KG1 (cell line): ENCODE measurements at places on chromosomes 5 and 9.
A peak's percentile ranks its signal among the peaks of the same experiment; 100 is the strongest.

- DNase-seq: no peak
Measured at GRCh38 chr9:10674586-10674985, 61.8 kb upstream of the PTPRD start.

DNA sequence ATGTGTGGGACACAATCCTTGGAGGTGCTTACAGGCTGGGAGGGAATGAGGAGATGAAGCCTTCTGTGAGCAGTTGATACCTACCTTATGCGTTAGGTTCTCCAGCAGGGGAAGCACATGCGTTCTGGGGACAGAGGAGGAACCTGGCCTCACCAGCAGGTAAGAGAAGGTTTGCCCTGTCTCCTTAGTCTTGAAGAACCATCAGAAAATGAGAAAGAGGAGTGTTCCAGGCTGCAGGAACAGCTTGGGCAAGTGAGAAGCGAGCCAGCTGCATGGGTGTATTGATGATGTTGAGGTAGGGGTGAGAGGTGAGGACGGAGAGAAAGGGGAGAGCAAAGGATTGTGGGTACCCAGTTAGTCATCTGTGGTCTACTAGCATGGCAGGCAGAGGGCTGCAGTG lies 156.9 kb upstream of the MVB12B start:
- DNase-seq: no peak

DNA sequence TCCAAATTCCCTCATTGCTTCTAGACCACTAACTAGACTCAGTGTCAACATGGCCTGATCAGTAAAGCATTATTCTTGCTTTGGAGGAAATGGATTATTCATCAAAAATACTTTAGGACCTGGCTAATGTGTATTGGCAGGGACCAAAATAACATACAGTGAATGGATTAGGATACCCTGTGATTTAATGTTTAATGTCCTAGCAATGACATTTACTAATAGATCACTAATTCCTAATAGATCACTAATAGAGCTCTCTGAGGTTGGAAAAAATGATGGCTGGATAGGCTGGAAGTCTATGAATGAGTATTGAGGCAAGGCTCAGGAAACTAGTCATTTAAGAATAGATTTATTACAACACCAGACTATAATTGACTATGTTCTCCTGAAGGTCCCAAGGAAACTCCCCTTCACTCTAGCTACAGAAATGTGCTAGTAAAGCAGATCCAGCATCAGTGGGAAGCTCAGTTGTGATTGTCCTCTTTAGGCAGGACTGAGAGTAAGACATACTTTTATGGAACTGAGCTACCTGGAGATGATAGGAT lies 46.1 kb upstream of the CHSY3 start:
- DNase-seq: no peak

- DNase-seq: no peak
Measured at GRCh38 chr9:120438836-120439546, 141.0 kb downstream of the CDK5RAP2 start.

DNA sequence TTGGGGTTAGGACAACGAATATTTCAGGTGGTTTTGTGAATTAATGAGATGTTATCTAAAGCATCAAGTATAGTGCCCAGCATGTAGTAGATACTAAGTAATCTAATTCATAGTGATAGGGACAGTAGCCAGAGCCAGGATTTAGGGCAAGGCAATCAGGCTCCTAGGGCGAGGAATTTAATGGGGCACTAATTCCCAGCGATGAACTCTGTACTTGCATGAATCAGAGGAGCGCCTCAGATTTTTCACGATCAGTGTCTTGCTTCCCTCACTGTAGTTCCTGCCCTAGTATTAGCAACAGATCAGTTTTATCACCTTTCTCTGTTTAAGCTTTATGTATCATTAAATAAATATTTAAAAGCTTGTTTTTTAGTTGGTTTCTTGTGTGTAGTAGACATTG lies 3.1 kb downstream of the AGGF1 start:
- no peak for DNase-seq

- DNase-seq: no peak
Measured at GRCh38 chr5:155434681-155435080, 421.1 kb downstream of the KIF4B start.

- no peak for DNase-seq
Measured at GRCh38 chr5:179572386-179572785, 22.0 kb downstream of the RUFY1 start.

GRCh38 chr5:41856644-41857491 lies 13.4 kb downstream of the OXCT1 start:
- peak; percentile 43 for DNase-seq

DNA sequence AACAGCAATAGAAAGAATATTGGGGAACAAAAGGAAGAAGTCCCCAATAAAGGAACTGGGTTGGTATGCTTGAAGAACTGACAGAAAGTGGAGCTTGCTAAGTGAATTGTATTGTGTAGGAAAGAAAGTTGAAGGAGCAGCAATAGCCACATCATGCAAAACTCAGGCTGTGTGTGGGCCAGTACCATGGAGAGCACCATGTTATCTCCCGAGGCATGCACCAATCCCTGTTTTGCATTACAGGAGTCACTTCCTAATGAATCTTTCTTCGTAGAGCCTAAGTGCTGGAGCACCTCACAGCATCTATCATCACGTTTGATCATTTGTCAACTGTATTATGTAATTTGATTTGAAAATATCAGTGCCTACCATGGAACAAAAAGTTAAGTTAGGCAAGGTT lies 137.7 kb upstream of the NMUR2 start:
- DNase-seq: no peak

GRCh38 chr5:179287631-179288030 lies 57.6 kb downstream of the ADAMTS2 start:
- DNase-seq: no peak

- no peak for DNase-seq
Measured at GRCh38 chr5:118968925-118969375, 19.4 kb downstream of the DTWD2 start.

GRCh38 chr5:172932313-172933017 lies 26.8 kb upstream of the RPL26L1 start:
- DNase-seq: peak; percentile 49

DNA sequence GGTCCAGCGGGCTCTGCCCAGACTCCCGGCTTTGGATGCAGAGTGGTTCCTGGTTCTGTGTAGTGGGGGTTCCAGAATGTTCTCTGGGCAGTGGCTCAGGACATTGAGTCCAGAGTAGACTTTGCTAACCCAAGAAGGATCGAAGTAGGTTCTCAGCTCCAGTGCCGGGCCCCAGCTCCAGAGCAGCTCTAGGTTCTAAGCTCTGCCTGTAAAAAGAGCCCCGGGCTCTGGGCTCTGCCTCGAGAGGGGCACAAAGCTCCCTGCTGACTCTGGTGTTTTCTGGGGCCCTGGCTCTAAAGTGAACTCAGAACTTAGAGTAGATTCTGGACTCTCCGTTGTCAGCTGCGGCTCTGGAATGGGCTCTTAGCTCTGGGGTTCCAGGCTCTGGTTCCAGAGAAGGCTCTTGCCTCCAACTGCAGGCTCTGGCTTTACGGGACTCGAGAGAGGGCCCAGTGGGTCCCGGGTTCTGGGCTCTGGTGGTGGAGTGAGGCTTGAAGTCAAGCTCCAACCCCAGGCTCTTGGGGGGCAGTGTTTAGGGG lies 414 bp downstream of the WDR38 start:
- no peak for DNase-seq

DNA sequence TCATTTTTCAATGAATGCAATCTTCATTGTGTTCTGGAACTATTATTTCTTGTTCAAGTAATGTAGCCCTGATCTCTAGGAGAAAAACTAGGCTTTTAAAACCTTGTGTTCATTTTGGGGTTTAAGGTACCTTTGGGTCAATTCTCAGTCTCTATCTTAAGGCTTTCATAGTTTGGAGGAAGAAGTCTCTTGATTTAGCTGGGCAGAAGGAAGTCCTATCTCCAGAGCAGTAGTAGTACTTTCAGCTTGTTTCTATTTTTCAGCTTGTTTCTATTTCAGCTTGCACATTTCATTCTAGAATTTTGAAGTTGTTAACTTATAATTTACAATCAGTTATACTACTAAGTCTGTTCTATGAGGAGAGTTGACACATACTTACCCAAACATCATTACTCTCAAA lies 15.2 kb downstream of the CSNK1G3 start:
- no peak for DNase-seq

DNA sequence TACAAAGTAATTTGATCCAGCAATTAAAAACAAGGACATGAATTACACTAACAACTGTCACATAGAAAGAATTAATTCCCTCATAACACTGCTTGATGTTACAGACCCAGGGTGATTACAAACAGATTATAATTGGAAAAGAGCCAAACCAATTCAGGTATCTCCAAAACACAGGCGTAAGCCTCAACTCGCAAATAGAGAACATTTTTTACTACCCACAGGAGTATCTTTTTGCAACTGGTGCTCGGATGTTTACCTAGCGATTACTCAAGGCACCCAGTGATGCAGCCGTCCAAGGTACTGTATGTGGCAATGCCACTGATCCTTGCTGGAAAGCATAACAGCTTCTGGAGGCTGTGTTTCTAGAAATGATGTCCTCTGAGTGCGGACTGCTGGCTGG lies 386.1 kb upstream of the KIF2A start:
- DNase-seq: no peak

DNA sequence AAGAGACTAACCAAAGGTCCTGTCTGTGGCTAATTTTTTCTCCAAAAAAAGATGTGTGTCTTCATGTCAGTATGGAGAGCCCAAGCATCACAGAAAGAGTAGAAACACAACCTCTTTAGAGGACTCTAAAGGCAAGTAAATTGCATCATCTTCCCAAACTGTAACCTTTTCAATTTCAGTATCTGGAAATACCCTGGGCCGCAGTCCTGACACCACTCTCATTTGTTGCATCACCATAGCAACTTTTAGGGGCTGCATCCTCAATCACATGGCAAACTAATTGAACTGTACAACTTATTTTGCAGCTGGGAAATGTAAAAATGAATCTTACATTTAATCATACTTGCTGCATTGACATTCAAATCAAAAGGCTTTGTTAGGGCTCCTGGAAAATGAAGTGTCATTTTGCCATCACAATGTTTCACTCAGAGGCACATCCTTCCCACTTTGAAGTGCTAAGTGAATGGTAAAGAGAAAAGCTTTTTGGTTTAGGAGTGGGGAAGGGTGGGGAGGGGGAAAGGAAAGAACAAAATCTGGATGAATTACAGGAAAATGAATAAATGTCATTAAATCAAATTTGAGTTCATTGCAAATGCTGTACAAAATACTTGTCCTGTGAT lies 60.6 kb upstream of the GRIA1 start:
- no peak for DNase-seq

DNA sequence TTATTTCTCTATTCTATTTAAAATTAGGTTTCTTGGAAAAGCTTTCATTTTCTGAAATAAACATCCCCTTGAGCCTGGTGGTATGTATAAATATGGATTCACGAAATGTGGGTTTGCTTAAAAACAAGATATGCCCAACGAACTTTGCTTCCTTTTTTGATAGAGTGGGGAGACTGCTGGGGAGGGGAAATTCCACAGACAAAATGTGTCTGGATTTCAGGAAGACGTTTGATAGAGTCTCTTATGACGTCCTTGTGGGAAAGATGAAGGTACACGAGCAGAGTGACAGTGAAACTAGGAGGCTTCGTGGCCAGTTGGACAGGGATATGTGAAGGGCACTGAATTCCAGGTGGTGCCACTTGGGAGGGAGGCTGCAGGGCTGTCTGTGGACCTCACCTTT lies 84.5 kb upstream of the RPS23 start:
- no peak for DNase-seq

- no peak for DNase-seq
Measured at GRCh38 chr5:150224483-150225027, 34.7 kb downstream of the SLC6A7 start.

DNA sequence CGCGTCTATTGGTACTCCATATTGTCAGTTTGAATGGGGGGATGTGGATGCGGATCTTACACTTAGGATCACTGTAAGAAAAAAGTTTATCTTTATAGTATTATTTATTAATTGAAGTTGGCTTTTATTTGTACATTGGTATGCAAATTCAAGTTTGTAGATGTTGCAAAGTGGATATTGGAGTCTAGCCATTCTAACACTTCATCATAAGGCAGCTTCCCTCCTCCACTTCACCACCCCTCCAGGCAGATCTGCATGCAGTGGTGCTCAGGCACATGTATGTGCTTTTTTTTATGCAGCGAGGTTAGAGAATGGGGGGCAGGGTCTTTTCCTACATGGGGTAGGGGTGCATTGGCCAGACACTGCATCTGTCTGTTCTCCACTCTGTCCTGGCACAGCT lies 84.3 kb downstream of the IQGAP2 start:
- DNase-seq: no peak

DNA sequence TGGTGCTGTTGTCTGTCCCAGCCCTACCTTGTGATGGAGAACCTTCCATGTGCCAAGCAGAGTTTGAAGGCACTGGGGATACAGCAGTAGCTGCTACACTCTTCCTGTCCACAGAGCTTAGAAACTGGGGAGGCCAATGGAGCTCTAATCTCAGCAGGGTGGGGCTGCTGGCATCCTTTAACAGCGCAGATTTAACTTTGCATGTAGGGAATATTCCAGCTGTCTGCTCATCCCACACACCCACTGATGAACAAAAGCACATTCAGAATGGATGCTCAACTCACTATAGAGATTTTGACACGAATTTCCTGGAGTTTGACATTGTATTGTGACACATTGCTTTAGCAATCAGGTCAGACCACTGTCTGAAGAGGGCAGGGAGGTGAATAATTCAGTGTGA lies 49.0 kb downstream of the TMEM215 start:
- no peak for DNase-seq

- no peak for DNase-seq
Measured at GRCh38 chr5:1411099-1411498, 34.1 kb downstream of the SLC6A3 start.

DNA sequence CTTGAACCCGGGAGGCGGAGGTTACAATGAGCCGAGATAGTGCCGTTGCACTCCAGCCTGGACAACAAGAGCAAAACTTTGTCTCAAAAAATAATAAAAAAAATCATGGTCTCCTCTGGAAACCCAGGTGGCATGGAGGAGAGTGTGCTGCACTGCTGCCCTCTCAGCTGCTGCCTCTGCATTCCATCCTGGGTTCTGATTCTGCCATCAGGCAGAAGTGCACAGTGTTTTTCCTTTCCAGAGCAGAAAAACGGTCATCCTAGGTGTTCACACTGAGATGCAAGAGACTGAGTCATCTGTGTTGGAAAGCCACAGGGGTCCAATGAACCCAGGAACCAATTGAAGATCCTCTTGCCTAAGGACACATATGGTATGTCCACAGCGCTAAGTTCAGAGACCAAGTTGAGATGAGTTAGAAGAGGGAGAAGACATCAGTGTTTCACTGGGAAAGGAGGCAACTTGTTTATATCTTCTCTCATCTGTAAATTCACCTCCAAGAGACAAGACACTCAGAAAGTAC lies 88.8 kb upstream of the DMRT1 start:
- DNase-seq: no peak

DNA sequence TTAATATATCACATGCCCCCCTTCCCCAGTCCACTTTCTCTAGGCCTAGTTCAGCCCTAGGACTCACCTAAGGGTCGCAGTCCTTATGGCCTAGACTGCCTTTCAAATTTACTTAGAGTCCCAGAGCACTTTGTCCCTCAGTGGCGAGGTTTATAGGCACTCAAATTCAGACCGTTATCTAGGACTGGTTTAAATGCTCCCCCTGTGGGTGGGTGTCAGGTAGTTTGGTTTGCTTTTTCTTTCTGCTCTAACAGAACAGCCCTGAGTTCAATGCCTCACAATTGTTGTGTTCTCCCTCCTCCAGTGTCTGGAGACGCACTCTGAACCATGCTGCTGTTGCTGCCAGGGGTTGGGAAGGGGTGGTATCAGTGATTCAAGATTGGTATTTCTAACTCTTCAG lies 317.1 kb downstream of the MAT2B start:
- no peak for DNase-seq

GRCh38 chr5:142860270-142860669 lies 90.1 kb downstream of the ARHGAP26 start:
- DNase-seq: no peak

- DNase-seq: no peak
Measured at GRCh38 chr9:96232539-96233241, 69.3 kb downstream of the HSD17B3 start.

- no peak for DNase-seq
Measured at GRCh38 chr9:23772385-23772783, 53.7 kb downstream of the ELAVL2 start.
